ENCODE measurements at places on chromosomes 12 and 14.

GRCh38 chr14:98364961-98365360 lies 907.0 kb downstream of the BCL11B start:
- DNase-seq, result no peak

- DNase-seq, result no peak
Measured at GRCh38 chr14:85088192-85088591, 441.8 kb upstream of the FLRT2 start.

GRCh38 chr12:100293017-100293416 lies 26.0 kb downstream of the SCYL2 start:
- no peak for DNase-seq

DNA sequence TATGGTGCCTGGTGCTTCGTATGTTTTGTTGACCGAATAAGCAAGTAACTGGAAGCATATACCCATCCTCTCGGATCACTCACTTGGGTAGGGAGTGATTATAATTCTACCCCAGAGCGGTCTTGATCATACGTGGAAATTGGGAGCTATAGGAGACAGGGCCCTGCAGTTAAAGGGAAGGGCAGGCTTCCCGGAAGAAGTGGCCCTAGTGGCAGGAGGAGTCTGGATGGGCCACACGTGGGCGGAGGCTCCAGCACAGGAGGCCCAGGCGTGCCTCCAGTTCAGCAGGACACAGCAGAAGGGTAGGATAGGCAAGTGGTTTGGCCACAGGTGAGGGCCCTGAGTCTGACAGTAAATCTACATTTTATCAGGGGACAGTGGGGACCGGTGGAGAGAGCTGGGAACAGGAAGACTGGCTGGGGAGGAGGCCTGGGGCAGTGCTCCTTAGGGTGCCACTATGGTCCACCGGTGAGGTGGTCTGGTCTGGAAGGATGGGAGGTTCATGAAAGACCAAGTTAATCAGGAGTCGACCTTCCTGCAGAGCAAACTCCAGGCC lies 23.5 kb upstream of the YY1 start:
- DNase-seq, result no peak
